LHCN-M2 (cell line): ENCODE measurements at places on chromosomes 3 and 15. TPM values are rescaled to one million over a fixed set of nuclear protein-coding genes. Genes with fewer than 3 reads are reported as not detected.

Gene FEZF2
- not detected in 2 replicates for total RNA-seq

DNA sequence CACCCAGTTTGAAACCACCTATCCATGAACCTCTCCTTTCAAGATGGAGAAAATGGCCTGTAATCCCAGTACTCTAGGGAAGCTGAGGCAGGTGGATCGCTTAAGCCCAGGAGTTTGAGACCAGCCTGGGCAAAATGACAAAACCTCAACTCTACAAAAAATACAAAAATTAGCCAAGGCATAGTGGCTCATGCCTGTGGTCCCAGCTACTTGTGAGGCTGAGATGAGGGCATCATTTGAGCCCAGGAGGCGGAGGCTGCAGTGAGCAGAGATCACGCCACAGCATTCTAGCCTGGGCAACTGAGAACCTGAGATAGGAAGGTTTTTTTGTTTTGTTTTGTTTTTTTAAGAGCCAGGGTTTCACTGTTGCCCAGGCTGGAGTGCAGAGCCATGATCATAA lies 5.4 kb downstream of the TKT start:
- no peak for DNase-seq

DNA sequence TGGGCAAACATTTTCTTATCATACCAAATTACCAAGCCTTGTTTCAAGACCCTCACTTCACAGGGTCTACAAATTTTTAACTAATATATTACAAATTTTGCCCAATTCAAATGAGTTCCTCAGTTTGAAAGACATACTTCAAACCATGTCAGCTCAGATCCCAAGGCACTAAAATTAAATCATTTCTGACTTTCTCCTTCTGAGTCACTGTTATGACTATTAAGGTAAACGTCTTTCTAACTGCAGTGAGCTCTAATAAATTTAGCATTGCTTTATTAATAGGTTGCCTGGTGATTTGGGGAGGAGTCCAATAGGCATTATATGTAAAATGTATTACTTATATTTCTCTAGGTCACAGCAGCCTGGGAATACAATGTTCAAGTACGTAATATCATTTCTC lies 158.2 kb upstream of the ARHGEF26 start:
- no peak for DNase-seq

DNA sequence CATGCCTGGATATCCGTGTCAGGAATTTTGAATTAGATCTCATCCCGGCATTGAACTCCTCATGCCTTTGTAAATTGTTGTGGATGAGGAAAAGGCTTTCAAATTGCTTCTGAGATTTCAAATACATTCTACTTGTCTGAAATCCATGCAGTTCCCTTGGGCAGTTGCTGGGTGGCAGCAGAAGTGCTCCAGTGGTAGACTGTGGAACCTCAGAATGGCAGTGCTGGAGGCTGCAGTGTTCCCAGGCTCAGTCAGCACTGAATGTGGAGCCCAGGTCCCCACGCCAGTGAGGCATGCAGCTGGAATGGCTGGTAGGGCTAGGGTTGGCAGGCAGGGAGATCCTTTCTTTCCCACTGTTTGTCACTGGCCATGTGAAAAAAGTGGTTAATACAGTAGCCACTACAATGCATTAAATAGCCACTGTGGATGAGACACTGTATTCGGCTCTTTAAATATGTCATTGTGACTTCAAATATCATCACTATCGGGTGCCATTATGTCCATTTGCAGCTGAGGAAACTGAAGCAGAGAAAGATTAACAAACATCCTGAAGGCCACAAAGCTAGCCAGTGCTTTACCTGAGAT lies 98.6 kb downstream of the TPRG1 start:
- peak; percentile 84 for DNase-seq

DNA sequence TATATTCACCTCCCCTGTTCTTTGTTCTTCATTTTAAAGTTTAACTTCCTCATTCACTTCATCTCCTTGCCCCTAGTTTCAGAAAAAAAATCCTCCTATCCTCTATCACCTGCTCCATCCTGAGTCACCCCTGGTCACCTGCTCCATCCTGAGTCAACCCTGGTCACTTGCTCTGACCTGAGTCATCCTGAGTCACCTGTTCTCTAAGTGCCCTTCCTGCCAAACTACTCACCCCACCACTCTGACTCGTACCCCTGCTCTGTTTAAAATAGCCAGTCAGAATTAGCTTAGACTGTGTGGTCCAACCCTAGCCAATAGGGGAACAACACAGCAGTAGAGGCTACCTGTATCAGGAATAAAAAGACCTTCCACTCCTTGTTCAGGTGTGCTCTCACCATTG lies 716.9 kb downstream of the ZBBX start:
- peak; percentile 1 for DNase-seq

DNA sequence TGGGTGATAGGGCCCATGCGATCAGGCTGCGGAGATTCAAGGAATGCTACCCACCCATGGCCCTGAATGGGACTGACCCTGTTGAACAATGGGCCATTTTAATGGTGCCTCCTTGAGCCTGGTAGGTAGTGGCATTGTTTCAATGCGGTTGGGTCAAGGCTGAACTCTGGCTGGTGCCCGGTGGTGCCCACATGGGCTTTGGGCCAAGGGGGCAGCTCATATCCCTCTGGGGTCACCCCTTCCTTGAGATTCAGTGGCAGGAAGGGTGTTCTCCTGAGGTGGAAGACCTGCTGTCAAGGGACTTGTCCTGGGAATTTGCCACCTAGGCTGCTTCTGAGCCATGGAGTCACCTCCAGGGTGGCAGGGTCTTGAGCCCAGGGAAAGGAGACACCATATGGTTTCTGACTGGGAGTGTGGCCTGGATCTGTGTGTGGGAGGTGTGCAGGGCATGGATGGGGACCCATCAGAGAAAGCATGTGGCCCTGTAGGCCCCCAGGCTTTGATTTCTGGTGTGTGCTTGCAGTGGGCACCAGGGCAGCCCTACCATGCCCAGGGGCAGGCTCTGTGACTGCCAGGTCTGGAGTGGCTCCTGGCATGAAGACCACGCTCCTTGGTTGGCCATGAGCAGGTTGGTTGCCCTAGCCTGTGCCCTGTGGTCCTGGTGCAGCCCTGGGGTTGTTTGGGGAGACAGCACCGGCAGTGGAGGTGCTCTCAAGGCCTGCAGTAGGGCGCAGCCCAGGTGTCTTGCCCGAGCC lies 199.9 kb downstream of the UBE3A start:
- DNase-seq = no peak

Gene AQP9
- total RNA-seq = not detected in 2 replicates

DNA sequence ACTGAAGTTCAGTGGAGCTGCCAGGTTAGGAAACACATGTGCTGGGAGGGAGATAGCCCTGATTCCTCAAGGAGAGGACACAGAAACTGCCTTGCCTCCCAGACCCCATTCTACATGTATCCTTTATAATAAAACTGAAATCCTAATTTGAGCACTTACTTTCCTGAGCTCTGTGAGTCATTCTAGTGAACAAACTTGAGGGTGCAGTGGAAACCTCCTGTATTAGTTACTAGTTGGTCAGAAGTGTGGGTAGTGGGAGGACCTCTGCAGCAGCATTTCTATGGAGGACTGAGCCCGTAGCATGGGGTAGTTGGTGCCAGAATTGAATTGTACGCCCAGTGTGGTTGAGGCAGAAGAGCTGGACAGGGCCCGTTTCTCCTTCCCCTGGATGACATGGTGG lies 23.9 kb downstream of the ATP1B3 start:
- no peak for DNase-seq
